Suprapubic skin (tissue), 4 donors: ENCODE measurements at places on chromosomes 16 and 17. TPM values are rescaled to one million over a fixed set of nuclear protein-coding genes. Genes with fewer than 3 reads are reported as not detected.

DNA sequence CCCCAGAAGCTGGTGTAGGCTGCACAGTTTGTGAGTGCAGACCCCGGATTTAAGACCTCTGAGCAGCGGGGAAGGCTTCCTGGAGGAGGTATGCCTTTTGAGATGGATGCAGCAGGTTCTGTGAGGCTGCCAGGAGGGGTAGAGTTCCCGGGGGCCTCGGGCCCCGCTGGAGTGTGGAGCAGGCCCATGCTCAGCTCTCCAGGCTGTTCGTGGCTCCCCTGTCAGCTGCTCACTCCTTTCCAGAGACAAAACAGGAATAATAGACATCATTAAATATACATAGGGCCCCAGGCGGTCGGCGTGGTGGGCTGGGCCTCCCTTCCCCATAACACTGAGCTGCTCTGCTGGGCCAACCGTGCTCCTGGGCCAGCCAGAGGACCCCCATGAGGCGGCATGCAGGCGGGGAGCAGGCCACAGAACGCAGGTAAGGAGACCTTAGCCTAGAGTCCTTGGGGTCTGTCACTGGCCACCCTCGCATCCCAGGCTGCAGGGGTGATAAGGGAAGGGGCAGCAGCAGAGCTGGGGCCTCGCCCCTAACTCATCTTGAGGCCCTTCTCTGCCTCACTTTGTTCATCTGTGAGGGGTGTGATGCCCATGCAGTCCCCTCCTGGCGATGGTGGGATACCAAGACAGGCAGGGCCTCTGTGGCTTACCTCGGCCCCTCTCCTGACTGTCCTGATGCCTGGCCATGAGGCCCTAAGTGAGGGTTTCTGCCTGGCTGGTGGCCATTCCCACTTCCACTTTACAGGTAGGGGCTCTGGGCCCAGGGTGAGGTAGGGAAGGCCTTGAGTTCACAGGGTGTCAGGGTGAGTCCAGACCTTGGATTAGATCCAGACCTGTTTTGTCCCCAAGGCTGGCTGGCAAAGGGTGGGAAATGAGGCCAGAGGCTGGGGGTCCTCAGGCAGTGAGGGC lies at the start of gene MYO15A:
TSS of gene MYO15A (plus strand) at position 356 of the 912 bp plus-strand sequence. CDS start 10,045 bp downstream, outside the sequence.
- peaks cover 39% of the 10 kb centered on the region for H3K36me3 ChIP-seq
- H3K27me3 ChIP-seq: no peaks in the 10 kb centered on the region
- no peak within 1 kb of the TSS for H3K27ac ChIP-seq
- DNase-seq: no peak
- H3K4me3 ChIP-seq: no peak within 1 kb of the TSS
- H3K4me1 ChIP-seq: no peaks in the 10 kb centered on the region

The SPATA22 gene
- not detected for total RNA-seq

GRCh38 chr17:19454074-19454473 lies 43.0 kb downstream of the RNF112 start:
- H3K27me3 ChIP-seq: no peaks in the 10 kb centered on the region
- peaks cover 6% of the 10 kb centered on the region for H3K4me1 ChIP-seq
- H3K4me3 ChIP-seq: no peak overlapping the region
- DNase-seq: no peak

The BHLHA9 gene
- total RNA-seq: not detected

The JPT1 gene
- total RNA-seq: 46.1 TPM

GRCh38 chr16:30088832-30089624 lies 2.7 kb downstream of the TBX6 start:
- no peak overlapping the region for H3K27ac ChIP-seq
- DNase-seq: no peak
- H3K4me3 ChIP-seq: no peak overlapping the region
- H3K27me3 ChIP-seq: no peaks in the 10 kb centered on the region
- peaks cover 29% of the 10 kb centered on the region for H3K36me3 ChIP-seq
- peaks cover 55% of the 10 kb centered on the region for H3K4me1 ChIP-seq

- H3K4me1 ChIP-seq: peaks cover 30% of the 10 kb centered on the region
- H3K27me3 ChIP-seq: no peaks in the 10 kb centered on the region
- no peak for DNase-seq
- no peaks in the 10 kb centered on the region for H3K36me3 ChIP-seq
These were observed 99.9 kb upstream of the CORO6 start for GRCh38 chr17:29722411-29723198.

GRCh38 chr16:47728205-47728604 lies 267.1 kb downstream of the PHKB start:
- H3K4me3 ChIP-seq: no peak overlapping the region
- no peak overlapping the region for H3K27ac ChIP-seq
- H3K36me3 ChIP-seq: no peaks in the 10 kb centered on the region
- H3K27me3 ChIP-seq: no peaks in the 10 kb centered on the region

DNA sequence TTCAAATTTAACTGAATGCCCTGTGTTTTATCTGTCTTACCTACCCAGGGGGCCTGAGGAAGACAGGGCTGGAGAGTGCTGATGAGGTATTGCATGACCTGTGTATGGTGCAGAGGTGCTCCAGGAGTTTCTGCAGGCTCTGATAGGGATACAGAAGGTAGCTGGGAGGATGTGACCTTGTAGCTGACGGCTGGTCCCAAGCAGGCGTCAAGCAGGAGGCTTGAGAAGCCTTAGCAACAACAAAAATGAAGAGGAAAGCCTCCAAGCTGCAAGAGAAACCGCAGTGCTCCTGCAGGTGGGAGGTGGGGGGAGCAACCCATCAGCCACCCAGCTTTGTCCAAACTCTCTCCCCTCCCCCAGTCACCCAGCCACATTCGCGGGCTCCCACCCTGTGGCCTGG lies 40.4 kb downstream of the LAT start:
- H3K27ac ChIP-seq: no peak overlapping the region
- H3K4me3 ChIP-seq: no peak overlapping the region
- DNase-seq: peak; percentile 20
- peaks cover 5% of the 10 kb centered on the region for H3K4me1 ChIP-seq
- H3K36me3 ChIP-seq: no peaks in the 10 kb centered on the region

The TP53TG3F gene
- not detected for total RNA-seq

DNA sequence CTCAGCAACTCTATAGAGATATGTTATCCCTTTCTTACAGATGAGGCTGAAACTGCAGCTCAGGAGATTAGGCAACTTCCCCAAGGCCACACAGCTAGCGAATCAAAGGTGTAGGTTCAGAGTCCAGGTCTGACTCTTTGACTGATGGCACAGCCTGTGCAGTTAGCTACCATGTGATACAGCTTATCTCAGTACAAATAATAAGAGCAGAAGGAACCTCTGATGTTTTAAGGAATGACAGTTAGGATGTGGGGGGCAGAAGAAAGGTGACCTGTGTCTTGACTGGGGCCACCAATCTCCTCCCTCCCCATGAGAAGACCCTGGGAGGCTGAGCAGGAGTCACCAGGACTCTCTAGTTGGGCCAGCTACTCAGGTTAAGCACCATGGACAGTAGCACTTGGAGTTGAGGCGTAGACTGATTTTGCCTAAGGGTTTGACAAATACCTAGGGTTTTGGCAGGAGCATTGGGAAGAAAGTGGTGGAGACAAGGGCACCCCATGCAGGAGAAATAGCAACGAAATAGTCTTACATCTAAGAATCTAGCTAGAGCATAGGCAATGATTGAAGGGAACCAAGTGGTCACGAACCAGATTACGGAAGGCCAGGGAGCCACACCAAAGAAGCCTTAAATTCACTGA lies 22.8 kb upstream of the ACSM2B start:
- H3K27me3 ChIP-seq: no peaks in the 10 kb centered on the region
- no peaks in the 10 kb centered on the region for H3K36me3 ChIP-seq
- no peak overlapping the region for H3K4me3 ChIP-seq
- DNase-seq: no peak
- no peaks in the 10 kb centered on the region for H3K4me1 ChIP-seq

DNA sequence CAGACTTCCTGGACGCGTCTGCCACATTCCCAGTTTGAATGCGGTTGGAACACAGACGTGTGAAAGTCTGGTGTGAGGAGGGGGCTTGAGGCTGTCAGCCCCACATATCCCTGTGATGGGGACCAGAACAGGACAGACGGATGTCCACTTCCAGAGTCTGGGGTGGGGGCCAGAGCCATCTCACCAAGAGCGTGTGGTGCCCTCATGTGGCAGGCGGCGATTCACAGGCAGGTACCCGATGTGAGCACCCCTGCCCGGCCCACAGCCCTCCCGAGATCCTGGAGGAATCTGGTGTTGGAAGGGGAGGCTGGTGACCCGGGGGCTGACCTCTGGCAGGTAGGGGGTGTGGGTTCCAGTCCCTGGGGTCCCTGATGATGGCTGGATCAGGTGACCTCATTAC lies 51.5 kb downstream of the ENGASE start:
- peaks cover 91% of the 10 kb centered on the region for H3K27me3 ChIP-seq
- no peaks in the 10 kb centered on the region for H3K36me3 ChIP-seq
- no peak for DNase-seq
- no peak overlapping the region for H3K4me3 ChIP-seq

DNA sequence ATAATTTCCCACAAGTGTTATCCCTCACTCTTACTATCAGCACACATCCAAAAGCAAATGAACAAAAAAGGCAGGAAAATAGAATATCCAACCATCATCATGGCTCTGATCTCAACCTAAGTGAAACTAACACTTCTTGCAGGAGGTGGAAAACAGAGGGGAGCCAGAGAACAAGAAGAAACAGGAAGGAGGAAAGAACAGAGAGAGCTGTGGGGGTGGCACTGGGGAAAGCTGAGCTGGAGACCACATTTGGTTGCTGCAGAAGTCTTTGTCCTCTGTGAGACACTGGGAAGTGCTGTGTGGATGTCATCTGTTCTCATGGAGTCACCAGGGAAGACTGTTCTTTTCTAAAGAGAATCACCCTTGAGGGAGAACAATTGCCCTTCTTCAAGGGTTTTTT lies 34.7 kb downstream of the GRB7 start:
- H3K27me3 ChIP-seq: peaks cover 9% of the 10 kb centered on the region
- H3K27ac ChIP-seq: no peak overlapping the region
- no peak overlapping the region for H3K4me3 ChIP-seq
- peaks cover 7% of the 10 kb centered on the region for H3K4me1 ChIP-seq

GRCh38 chr16:69132424-69133252 lies at the start of the genes CHTF8 and UTP4:
CHTF8 (minus strand) TSS chr16:69132588; CDS start chr16:69121458, 11,130 bp downstream.
UTP4 (plus strand) TSS chr16:69132649; CDS start chr16:69133460, 811 bp downstream.
- peaks cover 39% of the 10 kb centered on the region for H3K4me1 ChIP-seq
- peak within 1 kb of the TSS; percentile 85 for H3K4me3 ChIP-seq
- peak within 1 kb of the TSS; percentile 94 for H3K27ac ChIP-seq
- H3K27me3 ChIP-seq: no peaks in the 10 kb centered on the region

DNA sequence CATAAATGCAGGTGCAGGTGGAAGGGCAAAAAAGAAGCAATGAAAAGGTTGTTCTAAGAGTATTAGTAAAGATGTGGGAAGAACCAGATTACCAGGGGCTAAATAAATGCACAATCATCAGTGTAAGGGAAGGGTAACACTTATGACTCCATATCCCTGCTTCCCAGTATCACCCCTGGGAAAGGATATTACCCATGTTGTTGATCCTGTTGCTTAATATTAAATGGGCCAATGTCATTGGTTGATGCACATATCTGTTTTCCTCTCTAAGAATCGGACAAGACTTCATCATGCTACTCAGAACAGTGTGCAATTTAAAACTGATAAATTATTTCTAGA lies 34.7 kb upstream of the ABCA6 start:
- peaks cover 8% of the 10 kb centered on the region for H3K4me1 ChIP-seq
- no peak for DNase-seq
- H3K4me3 ChIP-seq: no peak overlapping the region
- H3K36me3 ChIP-seq: no peaks in the 10 kb centered on the region

The COX6A2 gene
- total RNA-seq: not detected

DNA sequence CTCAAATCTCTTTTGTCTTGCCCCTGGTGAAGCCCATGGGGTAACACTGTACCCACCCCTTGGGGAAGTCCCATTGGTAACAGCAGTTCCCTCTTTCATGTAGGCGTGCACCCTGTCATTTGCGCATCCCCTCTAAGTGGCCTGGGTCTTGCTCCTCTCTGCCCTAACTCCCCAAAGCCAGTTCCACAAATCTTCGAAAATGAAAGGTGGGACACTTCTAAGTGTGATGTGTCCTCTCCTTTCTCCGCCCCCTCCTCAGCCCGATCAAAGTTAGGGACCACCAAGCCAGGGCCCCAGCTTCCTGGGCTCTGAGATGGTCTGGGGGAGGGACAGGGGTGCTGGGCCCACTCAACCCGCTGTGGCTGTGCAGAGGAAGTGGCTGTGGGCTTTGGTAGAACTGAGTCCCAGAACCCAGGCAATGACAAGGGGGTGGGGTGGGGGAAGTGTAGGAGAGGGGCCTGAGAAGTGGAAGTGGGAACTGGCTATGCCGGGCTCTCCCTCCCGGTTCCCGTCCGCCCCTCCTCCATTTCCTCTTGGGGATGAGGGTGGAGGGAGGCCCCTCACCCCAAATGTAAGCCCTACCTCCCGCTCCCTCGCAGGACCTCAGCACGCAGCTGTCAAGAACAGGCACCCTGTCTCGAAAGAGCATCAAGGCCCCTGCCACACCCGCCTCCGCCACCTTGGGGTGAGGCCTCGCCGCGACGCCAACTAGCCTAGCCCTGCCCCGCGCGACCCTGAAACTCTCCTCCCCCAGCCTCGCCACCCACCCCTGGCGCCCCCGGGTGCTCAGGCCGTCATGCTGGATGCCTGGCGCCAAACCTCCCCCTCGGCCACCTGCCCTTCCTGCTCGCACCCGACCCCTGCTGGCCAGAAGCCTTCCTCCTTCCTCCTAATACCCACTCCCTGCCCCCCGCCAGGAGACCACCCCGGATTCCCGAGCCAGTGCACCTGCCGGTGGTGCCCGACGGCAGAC lies 8.7 kb downstream of the ABI3 start:
- peaks cover 33% of the 10 kb centered on the region for H3K4me1 ChIP-seq
- no peak for DNase-seq
- peaks cover 55% of the 10 kb centered on the region for H3K27me3 ChIP-seq
- H3K4me3 ChIP-seq: no peak overlapping the region
- no peaks in the 10 kb centered on the region for H3K36me3 ChIP-seq

The C16orf54 gene
- not detected for total RNA-seq

GRCh38 chr17:80318166-80318565 lies 57.5 kb downstream of the RNF213 start:
- H3K4me3 ChIP-seq: no peak overlapping the region
- no peaks in the 10 kb centered on the region for H3K27me3 ChIP-seq
- DNase-seq: peak; percentile 18
- H3K36me3 ChIP-seq: peaks cover 77% of the 10 kb centered on the region
- H3K27ac ChIP-seq: no peak overlapping the region

- DNase-seq: no peak
- no peaks in the 10 kb centered on the region for H3K36me3 ChIP-seq
- no peak overlapping the region for H3K4me3 ChIP-seq
- no peaks in the 10 kb centered on the region for H3K4me1 ChIP-seq
These were observed 21.1 kb downstream of the RAB40B start for GRCh38 chr17:82677353-82677925.

GRCh38 chr17:36608794-36609497 lies 7.6 kb downstream of the MRM1 start:
- peaks cover 4% of the 10 kb centered on the region for H3K36me3 ChIP-seq
- H3K27ac ChIP-seq: no peak overlapping the region
- H3K4me1 ChIP-seq: peaks cover 11% of the 10 kb centered on the region
- H3K4me3 ChIP-seq: no peak overlapping the region

GRCh38 chr17:11170881-11171280 lies 70.1 kb upstream of the SHISA6 start:
- no peaks in the 10 kb centered on the region for H3K36me3 ChIP-seq
- peaks cover 4% of the 10 kb centered on the region for H3K27me3 ChIP-seq
- no peaks in the 10 kb centered on the region for H3K4me1 ChIP-seq
- H3K4me3 ChIP-seq: no peak overlapping the region

The DPEP2 gene
- not detected for total RNA-seq
